NCI-H146 (cell line): ENCODE measurements at places on chromosomes 16 and 17.

GRCh38 chr17:77572851-77573250, 385.7 kb upstream of the TNRC6C start:
- DNase-seq = no peak

- no peak for DNase-seq
Observed at GRCh38 chr17:35780950-35781349, 14.5 kb downstream of the MMP28 start.

DNA sequence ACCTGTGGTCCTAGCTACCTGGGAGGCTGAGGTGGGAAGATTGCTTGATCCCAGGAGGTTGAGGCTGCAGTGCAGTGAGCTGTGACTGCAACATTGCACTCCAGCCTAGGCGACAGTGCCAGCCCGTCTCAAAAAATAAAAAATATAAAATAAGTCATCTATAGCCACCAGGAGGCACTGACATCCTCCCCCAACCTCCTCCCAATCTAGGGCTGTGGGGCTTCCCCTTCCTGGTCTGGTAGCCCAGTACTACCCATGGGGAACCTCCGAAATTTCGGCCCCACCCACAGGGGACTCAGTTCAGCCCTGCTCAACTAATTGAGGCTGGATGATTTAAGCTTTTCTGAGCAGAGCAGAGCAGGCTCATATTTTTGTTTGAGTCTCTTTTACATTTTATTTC, 3.2 kb downstream of the ZSCAN10 start:
- no peak for DNase-seq

DNA sequence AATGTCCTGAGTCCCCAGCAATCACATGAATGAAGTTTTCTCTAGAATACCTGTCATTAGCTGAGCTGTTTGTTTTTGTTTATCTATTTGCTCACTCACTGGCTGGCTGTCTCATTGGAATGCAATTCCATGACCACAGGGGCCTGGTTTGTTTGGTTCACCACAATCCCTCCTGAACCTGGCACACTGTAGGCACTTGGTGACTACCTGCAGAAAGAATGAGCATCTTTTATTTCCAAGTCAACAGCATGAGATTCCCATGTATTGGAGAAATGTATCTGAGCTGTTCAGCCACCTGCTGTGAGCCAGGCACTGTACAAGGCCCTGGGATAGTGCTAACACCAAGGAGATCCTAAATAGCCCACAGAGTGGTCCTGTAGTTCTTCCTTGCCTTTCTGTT, 345.1 kb downstream of the XYLT1 start:
- DNase-seq = no peak

- DNase-seq = no peak
Observed at GRCh38 chr16:78896280-78896679, 704.3 kb downstream of the MAF start.

DNA sequence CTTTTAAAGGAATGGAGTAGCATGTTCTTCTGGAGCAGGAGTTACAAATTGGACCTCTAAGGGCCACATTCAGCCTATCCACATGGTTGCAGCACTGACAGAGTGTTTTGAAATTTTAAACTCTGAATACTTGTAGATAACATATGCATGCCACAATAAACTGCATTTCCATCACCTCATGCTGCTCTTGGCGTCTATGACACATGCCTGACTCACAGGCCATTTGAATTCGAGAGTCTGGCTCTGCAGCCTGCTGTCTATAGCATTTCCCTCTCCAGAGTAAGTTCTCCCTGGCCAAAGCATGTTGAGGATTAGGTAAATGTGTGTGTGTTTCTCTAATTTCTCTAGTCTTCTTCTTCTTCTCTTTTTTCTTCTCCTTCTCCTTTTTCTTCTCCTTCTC, 28.7 kb upstream of the MYOCD start:
- no peak for DNase-seq

GRCh38 chr17:74954665-74955421, 17.7 kb downstream of the HID1 start:
- DNase-seq = no peak

DNA sequence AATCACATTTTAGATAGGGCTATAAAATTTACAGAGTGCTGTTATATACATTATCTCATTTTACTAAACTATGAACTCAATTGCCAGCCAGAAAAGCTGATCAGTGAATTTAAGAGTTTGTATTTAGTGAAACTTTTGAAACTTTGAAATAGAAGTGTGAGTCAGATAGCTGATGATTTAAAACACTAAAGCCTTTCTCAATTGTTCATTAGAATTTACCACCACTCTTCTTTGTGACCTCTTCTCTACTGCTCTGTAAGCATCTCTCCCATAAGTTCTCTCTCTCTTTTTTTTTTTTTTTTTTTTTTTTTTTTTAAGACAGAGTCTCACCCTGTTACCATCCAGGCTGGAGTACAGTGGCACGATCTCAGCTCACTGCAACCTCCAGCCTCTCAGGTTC, 43.7 kb downstream of the GOSR1 start:
- DNase-seq = no peak

DNA sequence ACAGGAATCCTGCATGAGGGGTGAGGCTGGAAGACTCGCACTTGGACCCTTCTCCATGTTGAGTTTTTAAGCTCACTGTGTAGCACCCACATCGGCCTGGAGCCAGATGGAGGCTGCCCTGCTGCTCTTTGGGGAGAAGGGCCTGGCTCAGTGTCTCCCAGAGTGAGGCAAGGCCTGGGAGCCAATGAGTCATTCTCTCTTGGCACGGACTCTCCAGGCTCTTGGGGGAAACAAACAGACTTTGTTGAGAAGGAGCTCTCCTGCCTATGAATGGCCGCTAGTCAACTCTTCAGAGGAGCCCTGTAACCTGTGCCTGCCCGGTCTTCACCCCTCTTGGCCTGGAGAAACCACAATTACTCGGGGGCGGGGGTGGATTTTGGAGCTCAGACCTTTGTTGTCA, 50.8 kb upstream of the MAF start:
- no peak for DNase-seq

GRCh38 chr16:84597931-84598351, 19.9 kb downstream of the COTL1 start:
- DNase-seq = no peak

GRCh38 chr16:67537270-67537635, 8.6 kb downstream of the RIPOR1 start:
- no peak for DNase-seq

GRCh38 chr17:47693731-47694580, at the start of gene TBKBP1:
Gene TBKBP1, plus strand, starts transcription at chr17:47694161. Its CDS starts 1,952 bp downstream, at chr17:47696113.
- DNase-seq = peak; percentile 73

DNA sequence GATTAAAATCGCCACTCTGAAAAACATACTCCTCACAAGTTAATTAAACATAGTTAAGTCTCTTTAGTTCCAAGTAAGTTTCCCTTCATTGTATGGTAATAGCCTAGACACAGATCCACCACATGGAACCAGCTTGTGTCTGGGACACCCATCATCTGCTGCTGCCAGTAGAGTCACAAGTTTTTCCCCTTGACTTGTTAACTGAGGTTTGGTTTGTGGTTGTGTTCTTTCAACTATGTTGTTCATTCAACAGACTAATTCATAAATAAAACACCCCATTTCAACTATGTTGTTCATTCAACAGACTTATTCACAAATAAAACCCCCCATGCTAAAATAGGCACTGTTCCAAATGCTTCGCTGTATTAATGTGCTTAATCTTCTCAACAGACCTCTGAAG, 24.4 kb downstream of the YWHAE start:
- no peak for DNase-seq

- no peak for DNase-seq
Observed at GRCh38 chr17:75864448-75864871, 9.3 kb upstream of the WBP2 start.

- DNase-seq = peak; percentile 62
Observed at GRCh38 chr17:79741751-79742588, 11.2 kb downstream of the ENPP7 start.

DNA sequence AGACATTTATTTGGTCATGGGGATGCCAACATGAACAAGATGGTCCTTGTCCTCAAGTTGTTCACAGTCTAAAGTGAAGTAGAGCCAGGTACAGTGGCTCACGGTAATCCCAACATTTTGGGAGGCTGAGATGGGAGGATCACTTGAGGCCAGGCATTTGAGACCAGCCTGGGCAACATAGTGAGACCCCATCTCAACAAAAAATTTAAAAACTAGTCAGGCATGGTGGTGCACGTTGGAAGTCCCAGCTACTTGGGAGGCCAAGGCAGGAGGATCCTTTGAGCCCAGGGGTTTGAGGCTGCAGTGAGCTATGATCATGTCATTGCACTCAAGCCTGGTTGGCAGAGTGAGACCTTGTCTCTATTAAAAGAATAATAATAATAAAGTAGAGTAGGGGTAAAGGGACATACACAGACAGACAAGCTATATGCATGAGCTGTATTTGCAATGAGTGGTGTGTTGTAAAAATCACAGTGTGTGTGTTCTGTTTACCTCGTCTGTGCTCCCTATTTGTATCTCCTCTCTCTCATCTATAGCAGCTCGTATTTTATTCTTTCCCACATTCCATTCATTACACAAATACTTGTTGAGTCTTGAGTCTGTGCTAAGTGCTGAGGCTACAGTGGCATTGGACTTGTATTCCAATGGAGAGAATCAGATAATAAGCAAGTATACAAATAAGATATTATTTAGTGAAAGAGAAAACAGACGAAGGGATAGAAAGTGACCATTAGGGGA, 73.9 kb upstream of the DHX40 start:
- no peak for DNase-seq

DNA sequence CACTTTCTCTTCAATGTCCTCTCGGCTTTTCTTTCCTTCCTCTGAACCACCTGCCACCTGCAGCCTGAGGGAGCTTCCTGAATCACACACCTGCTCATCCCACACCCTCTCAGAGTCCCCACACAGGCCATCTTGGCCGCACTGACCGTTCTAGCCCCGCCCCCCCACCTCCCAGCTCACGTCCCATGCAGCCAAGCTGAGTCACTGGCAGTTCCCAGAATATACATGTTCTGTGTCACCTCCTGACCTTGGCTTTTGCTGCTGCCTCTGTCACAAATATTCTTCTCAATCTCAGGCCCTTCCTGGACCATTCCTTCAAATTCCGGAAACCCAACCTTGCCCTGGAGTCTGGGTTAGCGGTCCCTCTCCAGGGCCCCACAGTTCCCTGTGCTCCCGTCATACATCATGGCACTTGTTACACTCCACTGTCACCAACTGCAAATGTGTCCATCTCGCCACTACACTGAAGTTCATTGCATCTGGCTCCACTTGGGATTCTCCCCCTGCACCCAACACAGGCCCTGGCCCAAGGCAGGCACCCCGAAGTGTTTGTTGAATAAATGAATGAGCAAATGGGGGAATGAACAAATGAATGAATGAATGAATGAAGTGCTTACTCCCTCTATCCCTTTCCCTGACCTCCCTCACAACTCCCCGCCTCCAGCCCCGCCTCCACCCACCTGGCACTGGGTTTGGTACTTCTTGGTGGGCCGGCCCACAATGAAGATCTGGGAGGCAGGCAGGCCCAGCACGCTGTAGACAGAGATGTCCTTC, 12.8 kb downstream of the PIMREG start:
- peak; percentile 78 for DNase-seq

DNA sequence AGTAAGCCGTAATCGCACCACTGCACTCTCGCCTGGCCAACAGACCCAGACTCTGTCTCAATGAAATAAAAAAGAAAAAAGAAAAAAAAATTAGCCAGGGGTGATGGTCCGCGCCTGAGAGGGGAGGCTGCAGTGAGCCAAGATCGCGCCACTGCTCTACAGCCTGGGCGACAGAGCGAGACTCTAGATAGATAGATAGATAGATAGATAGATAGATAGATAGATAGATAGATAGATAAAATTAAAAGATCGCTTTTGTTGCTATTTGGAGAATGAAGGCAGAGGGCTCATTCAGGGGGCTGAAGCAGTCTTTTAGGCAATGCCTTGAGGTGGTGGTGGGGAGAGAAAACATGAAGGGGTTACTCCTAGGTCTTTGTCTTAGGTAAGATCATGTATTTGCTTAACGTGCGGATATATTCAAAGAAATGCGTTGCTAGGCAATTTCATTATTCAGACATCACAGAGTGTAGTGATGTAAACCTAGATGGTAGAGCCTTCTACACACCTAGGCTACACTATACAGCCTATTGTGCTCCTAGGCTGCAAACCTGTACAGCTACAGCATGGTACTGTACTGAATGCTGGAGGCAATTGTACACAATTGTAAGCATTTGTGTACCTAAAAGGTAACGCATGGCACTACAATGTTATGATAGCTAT, 4.3 kb upstream of the HES7 start:
- DNase-seq = peak; percentile 39

GRCh38 chr16:11363927-11364258, 18.6 kb downstream of the RMI2 start:
- no peak for DNase-seq

- peak; percentile 13 for DNase-seq
Observed at GRCh38 chr16:67865318-67865717, 7.5 kb upstream of the EDC4 start.

- DNase-seq = no peak
Observed at GRCh38 chr17:40112718-40113109, 9.1 kb upstream of the MSL1 start.

DNA sequence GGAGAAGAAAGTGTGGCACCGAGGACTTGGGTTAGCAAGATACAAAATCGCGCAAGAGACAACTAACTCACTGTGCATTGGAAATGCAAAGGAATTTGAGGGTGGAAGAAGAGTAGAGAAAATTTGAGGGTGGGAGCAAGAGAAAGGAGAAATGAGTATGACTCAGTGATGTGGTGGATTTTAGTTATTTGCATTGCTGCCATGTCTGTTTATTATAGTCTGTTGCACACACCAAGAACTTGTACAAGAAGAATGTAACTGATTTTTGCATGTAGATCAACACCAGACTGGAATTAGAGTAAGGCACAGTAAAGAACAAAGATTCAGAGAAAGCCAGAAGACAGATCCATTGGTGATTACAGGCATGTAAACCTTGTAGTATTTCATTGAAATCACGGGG, 71.6 kb upstream of the SMIM36 start:
- no peak for DNase-seq

DNA sequence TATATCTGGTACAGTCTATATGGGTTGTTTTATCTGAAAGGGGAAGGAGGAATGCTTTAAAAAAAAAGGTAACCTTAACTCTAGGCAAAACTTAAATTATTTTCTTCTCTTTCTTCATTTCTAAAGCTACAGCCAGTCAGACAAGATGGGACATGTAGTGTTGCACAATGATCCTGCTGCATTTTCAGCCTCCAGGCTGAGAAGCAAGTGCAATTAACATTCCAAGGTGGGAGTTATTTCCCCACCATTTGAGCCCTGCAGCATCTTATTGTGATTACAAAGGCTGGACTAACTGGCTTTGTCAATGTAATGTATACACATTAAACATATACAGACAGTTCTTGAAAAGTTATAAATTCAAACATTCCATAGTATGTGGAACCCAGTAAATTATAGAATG, 22.6 kb upstream of the NF1 start:
- no peak for DNase-seq
